Right ventricle myocardium inferior (tissue), 1 donor: ENCODE measurements at places on chromosomes 7 and 10. TPM values are rescaled to one million over a fixed set of nuclear protein-coding genes. Genes with fewer than 3 reads are reported as not detected.

ANXA8L1 gene
- 0.68 TPM for total RNA-seq

RELN gene
- 0.62 TPM for total RNA-seq

CYP3A7 gene
- total RNA-seq = not detected

AKR1C8 gene
- total RNA-seq = not detected

FAM237B gene
- total RNA-seq = not detected

DENND2A gene
- total RNA-seq = 15.0 TPM

OR2A42 gene
- not detected for total RNA-seq

FRAT1 gene
- 5.4 TPM for total RNA-seq

CAV2 gene
- 239 TPM for total RNA-seq

SLC35B4 gene
- total RNA-seq = 5.6 TPM

MARVELD1 gene
- 8.9 TPM for total RNA-seq

FIGNL1 gene
- 3.4 TPM for total RNA-seq

ANXA8 gene
- 1.1 TPM for total RNA-seq
